Stimulated activated CD4-positive, alpha-beta T cell treated with anti-CD3 and anti-CD28 coated beads, Interleukin-12 subunit alpha, Interleukin-12 subunit beta, amount 100 ng/mL, for 24 hours (primary cell): ENCODE measurements at places on chromosomes 1 and 21.

- no peak for DNase-seq
Observed at GRCh38 chr1:5944154-5944842, 47.9 kb downstream of the NPHP4 start.

DNA sequence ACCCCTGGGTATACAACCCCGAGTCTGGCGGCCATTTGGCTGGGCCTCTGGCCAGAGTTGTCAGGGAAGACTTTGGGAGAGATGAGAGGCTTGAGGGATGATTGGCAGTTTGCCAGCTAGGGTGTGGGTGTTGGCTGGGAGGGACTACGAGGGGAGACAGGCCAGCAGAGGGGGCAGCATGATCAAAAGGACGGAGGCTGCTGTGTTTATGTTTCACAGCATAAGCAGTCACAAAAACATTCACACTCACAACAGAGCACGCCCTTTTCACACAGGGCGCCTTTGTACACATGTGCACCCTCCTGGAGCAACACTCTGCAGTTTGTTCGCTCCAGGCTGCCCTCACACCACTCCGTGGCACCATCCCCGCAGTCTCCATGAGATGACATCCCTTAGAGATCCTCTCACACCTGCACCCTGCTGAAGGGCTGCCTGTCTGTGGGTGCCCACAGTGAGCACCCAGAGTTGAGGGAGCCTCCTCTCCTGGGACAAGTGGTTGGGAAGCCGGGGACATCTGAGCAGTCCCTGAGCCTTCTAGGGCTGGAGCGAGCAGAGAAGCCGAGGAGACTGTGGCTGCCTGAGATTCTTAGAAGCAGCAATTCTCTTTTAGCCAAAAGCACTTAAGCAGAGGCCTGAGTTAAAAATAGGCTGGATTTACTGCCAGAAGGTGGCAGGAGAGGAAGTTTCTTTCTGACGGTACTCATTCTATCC is 15.4 kb downstream of the EFNA3 start:
- no peak for DNase-seq

- DNase-seq, result no peak
Observed at GRCh38 chr1:1562556-1563195, 12.0 kb downstream of the SSU72 start.

DNA sequence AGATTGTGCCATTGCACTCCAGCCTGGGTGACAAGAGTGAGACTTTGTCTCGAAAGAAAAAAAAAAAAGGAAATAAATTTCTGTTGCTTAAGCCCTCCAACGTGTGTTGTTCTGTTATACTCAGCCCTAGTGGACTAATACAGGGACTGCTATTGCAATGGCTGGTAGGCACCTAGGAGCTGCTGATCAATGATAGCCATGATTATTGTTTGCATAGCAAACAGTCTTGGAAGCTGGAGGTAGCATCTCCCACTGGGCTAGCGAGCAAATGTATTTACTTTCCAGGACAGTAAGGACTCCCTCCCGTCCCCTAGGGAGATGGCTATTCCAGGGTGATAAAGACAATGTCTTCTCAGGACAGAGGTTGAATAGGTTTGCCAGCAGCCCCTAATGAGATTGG is 13.5 kb upstream of the TNFRSF8 start:
- DNase-seq, result no peak

- DNase-seq, result no peak
Observed at GRCh38 chr1:117101334-117101733, 20.2 kb downstream of the TRIM45 start.

- no peak for DNase-seq
Observed at GRCh38 chr1:212346601-212347000, 61.4 kb downstream of the PPP2R5A start.

GRCh38 chr1:50106095-50106761 is 2.5 kb upstream of the ELAVL4 start:
- no peak for DNase-seq

DNA sequence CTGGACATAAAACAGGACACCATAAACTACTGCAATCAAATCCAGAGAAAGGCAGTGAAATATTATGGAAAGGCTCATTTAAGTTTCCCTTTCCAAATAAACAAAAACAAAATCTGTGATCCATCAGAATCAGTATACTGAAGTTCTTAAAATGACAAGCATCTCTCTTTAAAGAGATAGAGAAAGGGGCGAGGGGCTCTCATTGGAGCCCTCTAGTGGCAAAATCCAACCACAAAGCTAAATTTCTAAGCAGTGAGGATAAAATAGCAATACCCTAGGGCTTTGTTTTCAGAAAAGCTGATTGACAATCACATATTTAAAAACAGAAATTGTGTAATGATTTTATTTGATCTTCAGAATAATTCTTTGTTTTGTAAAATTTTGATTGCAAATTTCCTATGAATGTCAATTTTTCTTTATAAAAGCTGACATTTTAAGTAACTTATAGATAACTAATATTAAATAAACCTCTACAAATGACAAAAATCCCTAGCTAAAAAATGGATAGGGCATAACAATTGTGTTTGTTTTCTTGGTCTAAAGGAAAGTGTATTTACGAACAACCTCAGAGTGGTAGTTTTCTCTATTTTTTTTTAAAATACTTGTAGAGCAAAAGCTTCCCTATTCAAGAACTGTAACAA is 138.2 kb downstream of the COL24A1 start:
- no peak for DNase-seq

DNA sequence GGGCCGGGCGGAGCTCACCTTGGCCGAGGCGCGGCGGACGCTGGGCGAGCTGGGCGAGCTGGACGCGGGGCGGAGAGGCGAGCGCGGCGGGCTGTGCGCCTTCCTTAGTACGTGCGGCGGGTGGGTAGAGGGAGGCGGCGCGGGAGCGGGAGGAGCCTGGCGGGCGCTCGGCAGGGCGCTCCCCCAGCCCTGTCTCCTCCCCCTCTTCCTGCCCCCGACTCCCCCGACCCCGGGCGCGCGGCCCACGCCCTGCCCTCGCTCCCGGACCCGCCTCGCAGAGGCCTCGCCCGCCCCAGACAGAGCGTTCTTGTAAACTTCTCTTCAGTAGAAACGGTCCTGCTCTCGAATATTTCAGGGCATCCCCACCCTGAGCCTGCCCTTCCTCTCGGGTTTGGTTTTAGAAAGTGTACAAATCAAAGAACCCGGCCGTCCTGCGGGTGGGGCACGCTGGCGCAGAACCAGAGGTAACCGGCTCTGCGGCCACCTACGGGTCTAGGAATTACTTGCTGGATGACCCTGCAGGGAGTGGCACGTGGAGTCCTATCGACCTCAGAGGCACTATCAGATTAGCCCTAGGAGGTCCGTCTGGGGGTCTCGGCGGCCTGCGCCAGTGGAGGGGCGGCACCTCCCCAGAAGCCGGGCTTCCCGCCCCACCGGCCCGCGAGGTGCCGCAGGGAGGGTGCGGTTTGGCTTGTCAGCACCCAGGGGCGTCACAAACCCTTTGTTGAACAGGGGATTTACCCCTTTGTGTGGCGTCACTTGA is at the start of gene S100A10:
Gene S100A10, minus strand, starts transcription at position 126 of the 763 bp plus-strand sequence. CDS start 7,629 bp downstream, outside the sequence.
- peak; percentile 35 for DNase-seq

DNA sequence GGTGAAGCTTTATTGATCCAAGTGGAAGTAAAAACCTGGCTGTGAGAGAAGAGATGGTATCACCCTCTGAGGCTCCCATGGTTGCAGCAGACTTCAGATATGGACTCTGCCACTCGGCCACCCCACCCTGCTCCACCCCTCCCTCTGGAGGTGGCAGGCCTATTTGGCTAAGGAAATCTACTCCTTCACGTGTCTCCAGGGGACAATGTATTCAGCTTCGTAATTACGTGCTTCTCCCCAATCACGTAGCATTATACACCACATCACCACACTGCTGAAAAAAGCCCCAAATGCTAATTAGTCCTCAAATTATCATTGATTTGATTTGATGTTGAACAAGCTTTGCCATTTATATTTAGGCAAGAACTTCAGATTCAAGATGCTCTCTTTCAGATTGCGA is 220.7 kb downstream of the OMA1 start:
- no peak for DNase-seq

GRCh38 chr1:86775395-86775794 is 71.0 kb downstream of the SH3GLB1 start:
- DNase-seq, result no peak
